Anterior cingulate cortex (tissue), 58 donors: ENCODE measurements at places on chromosomes 12 and 14.

GRCh38 chr12:130617219-130617618 lies 98.9 kb downstream of the RIMBP2 start:
- DNase-seq, result no peak

GRCh38 chr12:64085996-64086395 lies 136.1 kb downstream of the KICS2 start:
- no peak for DNase-seq

GRCh38 chr14:92759679-92760523 lies 11.5 kb upstream of the LGMN start:
- no peak for DNase-seq

GRCh38 chr12:68450947-68451260 lies 118.7 kb upstream of the MDM1 start:
- DNase-seq, result no peak

- DNase-seq, result no peak
Observed at GRCh38 chr12:52892207-52892852, 12.5 kb downstream of the KRT8 start.

- DNase-seq, result no peak
Observed at GRCh38 chr14:106442857-106443256, 916.5 kb downstream of the TMEM121 start.

DNA sequence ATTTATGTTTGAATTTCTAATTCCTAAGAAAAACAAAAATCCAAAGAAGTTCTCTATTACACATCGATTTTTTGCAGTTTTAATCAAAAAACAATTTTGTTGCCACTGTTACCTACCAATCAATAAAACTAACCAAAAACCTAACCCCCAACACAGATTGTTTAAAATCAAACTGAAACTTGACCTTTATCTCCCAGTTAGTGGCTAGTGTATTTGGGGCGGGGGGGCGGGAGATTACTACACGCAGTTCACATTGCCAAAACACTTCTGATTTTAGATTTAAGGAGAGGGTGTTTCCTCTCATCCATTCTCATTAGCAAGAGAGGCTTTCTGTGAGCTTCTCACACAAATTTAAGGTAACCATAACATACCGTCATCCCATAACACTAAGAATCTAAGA lies 6.4 kb downstream of the CDC42BPB start:
- DNase-seq, result no peak

DNA sequence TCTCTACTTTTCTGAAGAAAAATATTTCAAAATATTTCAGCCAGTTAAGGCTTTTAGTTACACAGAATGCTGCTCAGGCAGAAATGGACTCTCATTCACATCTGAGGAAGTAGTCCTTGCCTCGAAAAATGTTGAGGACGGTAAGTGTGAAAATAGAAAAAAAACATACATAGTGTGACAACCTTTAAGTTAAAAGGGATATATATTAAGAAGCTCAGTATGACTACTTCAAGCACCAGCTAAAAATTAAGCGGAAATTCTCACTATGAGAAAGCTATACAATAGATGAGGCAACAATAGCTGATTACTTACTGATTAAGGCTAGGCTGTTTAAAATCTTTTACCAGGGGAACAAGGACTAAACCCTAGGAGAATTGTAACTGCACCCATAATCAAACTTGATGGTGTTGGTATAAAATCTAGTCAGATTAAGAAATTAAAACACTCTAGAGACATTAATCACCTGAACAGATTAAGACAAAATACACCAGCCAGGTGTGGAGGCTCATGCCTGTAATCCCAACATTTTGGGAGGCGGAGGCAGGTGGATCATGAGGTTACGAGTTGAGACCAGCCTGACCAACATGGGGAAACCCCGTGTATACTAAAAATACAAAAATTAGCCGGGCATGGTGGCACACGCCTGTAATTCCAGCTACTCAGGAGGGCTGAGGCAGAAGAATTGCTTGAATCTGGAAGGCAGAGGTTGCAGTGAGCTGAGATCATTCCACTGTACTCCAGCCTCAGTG lies 53.9 kb downstream of the HNRNPC start:
- DNase-seq, result no peak

DNA sequence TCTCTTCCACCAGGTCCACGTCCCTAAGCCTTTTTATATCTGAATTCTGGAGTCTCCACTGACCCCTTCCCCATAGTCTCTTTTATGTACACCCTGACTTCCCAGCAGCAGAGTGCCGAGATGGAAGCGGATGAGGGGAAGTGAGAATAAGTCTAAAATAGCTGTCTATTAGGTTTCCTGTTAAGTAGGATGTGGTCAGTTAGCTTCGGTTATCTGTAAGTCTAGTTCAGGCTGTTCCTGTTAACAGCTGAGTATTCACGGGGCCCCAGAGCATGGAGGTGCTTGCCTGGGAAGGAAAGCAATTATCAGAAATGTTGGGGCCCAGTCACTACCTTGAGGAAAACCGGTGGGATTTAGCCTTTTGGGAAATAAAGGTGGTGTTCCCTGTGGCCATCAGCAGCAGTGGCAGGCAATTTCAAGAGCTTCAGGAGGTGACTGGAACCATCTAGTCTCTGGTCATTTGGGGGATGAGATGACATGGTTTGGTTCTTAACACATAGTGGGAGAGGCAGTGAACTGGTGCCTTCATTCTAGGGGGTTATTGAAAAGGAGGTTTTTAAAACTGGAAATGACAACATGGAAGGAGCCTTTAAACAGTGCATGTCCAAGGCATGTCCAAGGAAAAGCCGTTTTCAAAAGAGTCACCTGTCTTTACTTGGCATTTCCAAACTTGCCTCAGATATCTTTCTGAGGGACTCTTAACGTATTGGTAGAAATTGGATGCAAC lies 21.8 kb downstream of the CHST11 start:
- no peak for DNase-seq

GRCh38 chr12:806200-806791 lies 53.9 kb downstream of the WNK1 start:
- no peak for DNase-seq

GRCh38 chr12:42792265-42792664 lies 202.7 kb upstream of the PRICKLE1 start:
- no peak for DNase-seq

DNA sequence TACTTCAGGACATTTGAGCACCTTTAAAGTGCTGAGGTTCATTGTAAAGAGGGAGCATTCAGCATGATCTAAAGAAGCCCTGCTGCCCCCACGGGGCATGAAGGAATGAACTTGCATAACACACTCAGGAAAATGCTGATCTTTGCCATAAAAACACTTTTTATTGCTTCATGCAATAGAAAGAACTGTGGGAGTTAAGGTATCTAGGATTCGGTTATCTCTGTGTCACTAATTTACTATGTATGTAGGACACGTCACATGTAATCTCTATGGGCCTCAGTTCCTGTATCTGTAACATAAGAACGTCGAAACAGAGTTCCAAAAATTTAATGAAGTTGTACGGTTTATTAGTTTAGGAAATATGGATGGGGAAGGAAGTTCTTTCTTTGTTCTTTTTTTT lies 33.0 kb downstream of the BTBD7 start:
- DNase-seq, result no peak

DNA sequence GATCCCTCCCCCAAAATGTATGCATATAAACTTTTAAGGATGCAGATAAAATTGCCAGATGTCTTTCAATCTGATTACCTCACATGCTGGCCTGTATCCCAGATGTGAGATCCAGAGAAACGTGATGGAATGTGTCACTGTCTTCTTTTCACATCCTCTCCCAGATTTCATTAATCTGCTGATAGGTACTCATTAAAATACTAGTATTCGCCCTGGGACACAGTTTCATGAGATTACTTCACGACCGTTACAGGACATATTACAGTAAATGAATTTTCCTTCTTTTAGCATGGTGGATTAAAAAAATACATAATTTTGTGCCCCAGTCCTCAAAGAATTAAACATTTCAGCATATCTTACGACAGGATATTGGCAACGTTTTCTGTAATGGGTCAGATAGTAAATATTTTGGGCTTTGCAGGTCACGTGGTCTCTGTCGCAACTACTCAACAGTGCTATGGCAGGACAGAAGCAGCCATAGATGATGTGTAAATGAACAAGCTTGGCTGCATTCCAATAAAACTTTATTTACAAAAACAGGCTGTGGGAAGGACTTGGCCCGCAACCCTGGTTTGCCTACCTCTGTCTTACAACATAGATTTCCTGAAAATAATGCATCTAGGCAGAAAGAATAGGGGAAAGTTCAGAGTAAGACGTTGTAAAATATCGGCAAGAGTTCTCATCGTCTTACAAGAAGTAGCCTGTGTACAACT lies 156.0 kb upstream of the DIO3 start:
- no peak for DNase-seq

DNA sequence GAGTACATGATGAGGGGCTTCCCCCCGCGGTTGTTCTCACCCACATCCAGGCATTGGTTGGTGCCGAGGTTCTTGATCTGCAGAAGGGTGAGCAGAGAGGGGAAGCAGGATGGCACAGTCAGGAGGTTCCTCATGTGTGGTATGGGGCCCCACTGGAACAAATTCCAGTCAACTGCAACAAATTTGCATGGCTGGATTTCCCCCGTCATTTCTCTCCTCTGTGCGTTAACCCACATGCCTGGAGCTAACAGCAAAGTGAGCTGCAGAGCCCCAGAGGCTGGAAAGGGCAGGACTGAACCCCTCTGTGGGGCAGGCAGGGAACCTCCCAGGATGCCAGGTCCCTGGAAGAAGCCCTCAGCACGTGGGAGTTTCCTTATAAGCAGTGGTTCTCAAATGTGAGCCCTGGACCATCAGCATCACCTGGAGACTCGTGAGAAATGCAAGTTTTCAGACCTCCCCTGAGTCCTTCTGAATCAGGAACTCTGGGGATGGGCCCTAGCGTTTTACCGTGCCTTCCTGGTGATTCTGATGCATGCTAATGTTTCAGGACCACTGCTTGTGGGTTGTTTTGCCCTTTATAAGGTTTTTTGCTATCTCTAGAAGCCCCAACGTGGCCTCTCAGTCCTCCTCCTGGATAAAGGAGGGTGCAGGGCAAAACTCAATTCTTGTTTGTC lies 11.0 kb upstream of the CELA1 start:
- DNase-seq, result no peak

DNA sequence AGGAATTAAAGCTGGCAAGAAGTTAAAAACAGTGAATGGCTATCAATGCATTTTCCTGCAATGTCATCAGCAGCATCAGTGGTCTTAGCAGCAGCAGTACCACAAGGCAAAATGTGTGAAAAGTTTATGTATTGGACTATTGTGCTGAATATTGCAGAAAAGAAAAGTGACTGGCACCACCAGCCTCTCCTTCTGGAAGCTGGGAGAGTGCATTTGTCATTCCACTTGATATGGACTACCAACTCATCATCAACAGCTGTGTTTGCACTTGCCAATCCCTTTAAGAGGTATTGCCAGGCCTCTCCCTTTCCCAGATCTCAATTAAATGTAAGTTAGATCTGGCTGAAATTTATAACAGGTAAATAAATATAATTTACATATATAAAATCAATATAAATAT lies 151.0 kb upstream of the GZMB start:
- DNase-seq, result peak; percentile 14

GRCh38 chr12:124774462-124775167 lies 89.0 kb downstream of the SCARB1 start:
- no peak for DNase-seq

- no peak for DNase-seq
Observed at GRCh38 chr14:30020687-30021086, 93.0 kb upstream of the PRKD1 start.

DNA sequence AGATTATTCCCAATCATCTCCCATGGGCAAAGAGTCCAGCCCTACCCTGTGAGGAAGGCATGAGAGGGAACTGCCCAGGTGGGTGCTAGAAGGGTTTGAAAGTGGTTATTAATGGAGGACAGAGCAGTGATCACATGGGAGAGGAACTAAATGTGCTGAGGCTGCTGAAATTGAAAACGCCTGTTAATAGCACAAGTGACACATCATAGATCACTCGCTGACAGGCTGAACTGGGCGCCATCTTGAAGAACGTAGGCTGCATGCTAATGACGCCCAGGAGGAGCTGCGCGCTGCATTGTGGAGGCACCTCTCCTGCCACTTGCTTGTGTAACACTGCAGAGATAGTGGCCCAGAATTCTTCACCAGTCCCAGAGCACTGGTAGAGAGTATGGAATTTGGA lies 182.9 kb downstream of the KCNA5 start:
- DNase-seq, result no peak

DNA sequence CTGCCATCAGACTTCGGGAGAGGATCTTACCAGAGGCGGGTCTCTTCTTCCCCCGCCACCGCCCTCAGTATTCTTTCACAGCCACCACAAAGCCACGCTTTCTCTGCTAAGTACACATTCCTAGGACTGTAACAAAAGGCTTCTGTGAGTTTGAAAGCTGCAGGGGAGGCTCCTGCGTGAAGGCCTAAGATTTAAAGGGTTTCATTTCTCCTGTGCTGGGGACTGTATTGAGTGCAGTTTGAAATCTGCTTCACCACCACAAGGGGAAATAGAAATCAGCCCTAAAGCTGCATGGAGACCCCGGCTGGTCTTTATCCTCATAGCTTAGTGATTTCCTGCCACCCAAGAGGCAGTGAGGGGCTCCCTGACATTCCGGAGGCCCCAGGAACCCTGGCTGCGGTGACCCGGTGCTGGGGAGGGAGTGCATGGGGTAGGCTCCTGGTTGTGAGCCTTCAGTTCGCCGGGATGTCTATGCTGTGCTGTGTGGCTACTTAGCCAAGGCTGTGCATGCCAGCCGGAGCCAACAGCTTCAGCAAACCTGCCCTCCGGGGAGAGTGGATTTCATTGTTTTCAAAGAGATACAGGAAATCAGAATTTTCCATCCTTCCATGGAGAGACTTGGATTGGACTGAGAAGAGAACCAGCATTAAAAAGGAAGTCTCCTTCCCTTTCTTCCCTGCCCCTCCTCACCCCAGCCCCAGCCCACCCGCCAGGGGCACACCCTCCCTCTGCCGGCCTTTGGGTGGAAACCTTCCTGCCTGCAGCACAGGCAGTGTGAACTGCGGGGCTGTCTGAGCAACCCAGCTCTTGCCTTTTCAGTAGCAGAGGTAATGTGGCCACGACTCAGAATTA lies 163.3 kb downstream of the ETV6 start:
- no peak for DNase-seq

DNA sequence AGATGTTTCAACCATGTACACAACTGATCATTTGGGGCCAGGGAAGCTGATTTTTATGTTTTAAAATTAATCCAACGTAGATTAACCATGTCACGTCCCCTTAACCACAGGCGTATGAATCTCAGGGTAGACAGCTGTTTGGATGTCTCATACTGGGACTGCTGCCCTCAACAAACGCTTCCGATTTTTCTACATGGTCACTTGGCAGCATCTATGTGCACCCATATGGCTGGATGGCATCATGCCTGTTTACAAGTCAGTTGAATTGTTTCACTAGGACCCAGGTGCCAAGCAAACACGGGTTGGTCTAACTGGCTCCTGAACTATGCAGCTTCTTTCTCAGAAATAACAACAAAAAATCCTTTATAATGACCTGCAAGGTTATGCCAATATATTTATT lies 393.8 kb downstream of the NPAS3 start:
- peak; percentile 40 for DNase-seq

- DNase-seq, result no peak
Observed at GRCh38 chr12:5589054-5589453, 157.1 kb downstream of the NTF3 start.

- DNase-seq, result peak; percentile 14
Observed at GRCh38 chr12:104201238-104202001, 14.2 kb upstream of the TXNRD1 start.

- no peak for DNase-seq
Observed at GRCh38 chr12:72547573-72547972, 275.4 kb downstream of the TRHDE start.
